ENCODE measurements at places on chromosomes 1 and 21. TPM values are rescaled to one million over a fixed set of nuclear protein-coding genes. Genes with fewer than 3 reads are reported as not detected.

- H3K4me3 ChIP-seq, result no peak overlapping the region
- no peak overlapping the region for H3K27ac ChIP-seq
- H3K36me3 ChIP-seq, result no peaks in the 10 kb centered on the region
- DNase-seq, result no peak
These were observed 99.7 kb upstream of the BEND5 start for GRCh38 chr1:48876330-48876785.

Gene OR2L2
- not detected for total RNA-seq

Gene BEST4
- total RNA-seq, result not detected

- H3K36me3 ChIP-seq, result no peaks in the 10 kb centered on the region
- H3K27ac ChIP-seq, result no peak overlapping the region
- DNase-seq, result no peak
- no peak overlapping the region for H3K4me3 ChIP-seq
- no peaks in the 10 kb centered on the region for H3K4me1 ChIP-seq
These were observed 158.9 kb downstream of the PCBP3 start for GRCh38 chr21:45802425-45802824.

DNA sequence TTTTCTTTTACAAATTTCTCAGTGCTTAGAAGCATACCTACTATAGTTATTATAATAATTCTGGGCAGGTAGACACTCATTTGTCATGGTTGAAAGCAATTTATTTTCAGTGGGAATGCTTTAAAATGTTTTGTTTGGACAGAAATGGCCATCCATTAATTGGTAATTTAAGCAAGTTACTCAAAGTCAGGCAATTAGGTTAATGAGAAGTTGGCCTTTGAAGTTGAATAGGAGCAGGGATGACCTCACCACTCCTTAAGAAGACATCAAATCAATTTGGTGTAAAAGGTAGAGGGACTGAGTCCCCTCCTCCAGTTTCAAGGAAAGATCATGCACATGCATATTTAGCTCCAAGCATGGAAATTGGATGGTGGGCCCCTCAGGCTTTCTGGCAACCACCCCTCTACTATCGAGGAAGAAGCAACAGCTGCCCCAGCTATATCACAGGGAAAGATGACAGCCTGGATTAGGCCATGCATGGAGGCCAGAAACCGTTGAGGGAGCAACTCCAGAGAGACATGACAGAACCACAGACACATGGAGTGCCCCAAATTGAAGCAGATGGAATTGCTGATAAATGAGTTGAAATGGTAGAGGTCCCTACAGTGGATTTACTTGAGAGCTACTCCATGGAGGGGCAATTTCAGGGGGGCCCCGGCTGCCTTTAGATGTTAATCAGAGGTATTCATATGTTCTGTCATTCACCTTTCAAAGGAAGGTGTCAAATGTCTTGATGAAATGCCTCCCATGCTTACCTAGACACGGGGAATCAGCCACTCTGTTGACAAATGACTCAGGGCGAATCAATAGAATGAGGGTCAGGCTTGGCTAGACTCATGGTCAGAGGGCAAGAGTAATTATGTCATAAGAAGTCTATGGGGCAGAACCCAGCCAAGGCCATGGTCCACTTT lies 26.7 kb downstream of the HLX start:
- H3K27ac ChIP-seq, result no peak overlapping the region
- H3K4me1 ChIP-seq, result no peaks in the 10 kb centered on the region
- H3K27me3 ChIP-seq, result peaks cover 8% of the 10 kb centered on the region
- no peak for DNase-seq
- H3K4me3 ChIP-seq, result no peak overlapping the region

All from heart right ventricle (tissue), 16 donors.